ENCODE measurements at places on chromosomes 3 and 15.

- DNase-seq = no peak
Measured at GRCh38 chr3:21826416-21826815, 75.4 kb upstream of the ZNF385D start.

DNA sequence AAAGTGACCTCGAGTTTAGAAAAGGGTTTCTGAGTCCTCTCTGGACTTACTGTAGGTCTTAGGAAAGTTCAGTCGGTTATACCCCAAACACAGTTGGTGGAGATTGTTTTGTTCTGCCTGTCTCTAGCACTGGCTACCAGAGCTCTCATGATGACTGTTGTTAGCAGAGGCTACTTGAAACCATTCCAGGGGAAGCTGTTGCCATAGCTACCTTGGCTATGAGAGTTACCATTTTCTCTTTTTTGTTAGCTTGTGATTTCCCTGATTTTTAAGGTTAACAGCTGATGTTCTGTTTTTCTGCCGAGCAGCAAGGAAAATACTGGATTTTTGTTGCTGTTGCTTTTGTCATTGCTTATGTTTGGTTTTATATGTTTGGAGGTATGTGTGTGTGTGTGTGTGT lies 26.7 kb downstream of the ABHD2 start:
- DNase-seq = peak; percentile 39

DNA sequence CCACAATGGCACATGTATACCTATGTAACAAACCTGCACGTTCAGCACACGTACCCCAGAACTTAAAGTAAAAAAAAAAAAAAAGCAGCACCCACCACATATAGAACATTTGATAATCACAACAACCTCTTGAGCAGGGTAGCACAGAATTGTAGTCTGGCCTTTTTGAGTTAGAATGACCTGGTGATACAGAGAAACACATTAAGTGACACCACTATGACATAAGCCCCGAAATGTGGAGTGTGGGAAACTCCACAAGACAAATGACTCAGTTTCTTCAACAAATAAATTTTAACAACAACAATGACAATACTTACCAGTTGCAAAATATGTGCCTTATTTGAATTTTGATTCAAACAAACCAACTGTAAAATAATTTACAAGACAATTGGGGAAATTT lies 46.4 kb downstream of the DRD3 start:
- DNase-seq = no peak

- DNase-seq = no peak
Measured at GRCh38 chr15:90902840-90903732, at the start of gene MAN2A2. Gene MAN2A2, plus strand, starts transcription at chr15:90903302. Its CDS starts 906 bp downstream, at chr15:90904208.

- DNase-seq = no peak
Measured at GRCh38 chr3:190401963-190402362, 14.0 kb downstream of the CLDN16 start.

DNA sequence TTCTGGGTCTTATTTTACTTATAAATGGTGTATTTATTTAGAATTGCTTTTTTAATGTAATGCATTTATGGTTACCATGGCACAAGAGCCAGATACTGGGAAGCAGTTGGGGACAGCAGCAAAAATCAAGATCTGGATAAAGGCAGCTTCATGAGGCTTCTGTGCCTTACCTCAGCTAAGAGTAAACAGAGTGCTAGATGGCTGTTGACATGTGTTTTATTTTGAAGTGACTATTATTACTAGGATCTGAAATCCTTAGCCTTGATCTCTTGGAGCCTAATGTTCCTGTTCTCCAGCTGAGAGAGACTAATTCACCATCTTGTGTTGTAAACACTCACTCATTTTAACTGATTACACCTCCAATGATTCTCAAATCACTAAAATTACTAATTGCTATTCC lies 317.8 kb downstream of the LPP start:
- no peak for DNase-seq
